ENCODE measurements at places on chromosomes 11 and 22. TPM values are rescaled to one million over a fixed set of nuclear protein-coding genes. Genes with fewer than 3 reads are reported as not detected.

DNA sequence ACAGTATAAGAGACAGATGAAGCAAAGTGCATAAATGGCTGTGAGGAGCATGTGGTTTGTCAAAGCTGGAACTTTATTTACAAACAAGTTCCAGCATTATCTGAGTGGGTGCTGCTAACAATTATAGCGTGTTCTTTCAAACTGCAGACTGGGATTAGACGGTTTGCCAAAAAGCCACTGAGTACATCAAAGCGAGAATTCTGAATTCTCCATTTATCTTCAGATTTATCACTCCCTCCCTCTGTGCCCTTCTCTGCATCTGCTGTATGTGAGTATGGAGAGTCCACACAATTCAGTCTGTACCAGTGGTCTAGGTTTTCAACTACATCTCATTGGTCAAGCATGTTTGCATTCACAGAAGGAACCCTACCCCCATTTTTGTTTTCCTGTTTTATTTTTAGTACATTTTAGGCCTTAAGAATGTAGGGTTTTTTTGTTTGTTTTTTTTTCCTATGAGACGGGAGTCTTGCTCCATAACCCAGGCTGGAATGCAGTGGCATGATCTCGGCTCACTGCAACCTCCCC is 18.1 kb upstream of the INCENP start:
- DNase-seq = peak; percentile 78

- DNase-seq = peak; percentile 31
Observed at GRCh38 chr11:96062134-96062533, 138.2 kb upstream of the MTMR2 start.

GRCh38 chr11:111819161-111819828 is 52.1 kb downstream of the ALG9 start:
- DNase-seq = peak; percentile 99

- no peak for DNase-seq
Observed at GRCh38 chr22:36871669-36872081, 10.9 kb downstream of the NCF4 start.

DNA sequence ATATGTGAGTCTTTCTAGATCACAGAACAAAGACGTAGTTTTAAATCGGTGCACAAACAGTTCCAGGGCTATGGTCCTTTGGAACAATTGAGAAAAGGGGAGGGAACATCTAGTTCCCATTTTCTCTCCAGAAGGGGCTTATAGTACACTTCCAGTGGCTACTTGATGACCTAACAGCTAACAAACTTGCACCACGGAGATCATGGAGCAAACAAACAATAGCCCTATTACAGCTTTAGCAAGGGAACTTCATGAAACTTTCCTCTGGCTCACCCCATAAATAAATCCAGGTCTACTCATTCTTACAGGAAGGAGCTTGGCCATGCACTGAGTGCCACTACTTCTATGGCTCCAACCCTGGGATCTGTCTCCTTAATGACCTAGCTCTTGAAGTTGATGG is 8.3 kb upstream of the FOLR2 start:
- no peak for DNase-seq

- no peak for DNase-seq
Observed at GRCh38 chr11:3659595-3660515, 11.3 kb downstream of the CHRNA10 start.

- no peak for DNase-seq
Observed at GRCh38 chr11:34439610-34440198, 970 bp downstream of the CAT start.

GRCh38 chr11:95641495-95641894 is 148.1 kb downstream of the FAM76B start:
- no peak for DNase-seq

DNA sequence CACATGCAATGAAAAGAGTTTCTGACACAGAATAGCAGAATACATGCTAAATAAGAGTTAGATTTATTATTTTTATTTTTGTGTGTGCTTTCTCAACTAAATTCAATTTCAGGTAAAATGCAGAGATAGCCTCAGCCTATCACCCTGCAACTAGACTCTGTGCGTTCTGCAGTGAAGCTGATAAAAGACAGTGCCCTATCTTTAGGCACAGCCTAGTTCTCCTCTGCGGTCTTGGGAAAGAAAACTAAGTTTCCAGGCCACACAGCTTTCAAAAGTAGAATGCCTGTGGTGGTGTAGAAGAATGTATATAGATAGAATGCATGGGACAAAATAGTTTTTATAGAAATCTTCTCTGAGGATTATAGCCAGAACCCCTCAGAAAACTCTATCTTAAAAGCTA is 12.0 kb upstream of the MMP1 start:
- no peak for DNase-seq

GRCh38 chr11:1560649-1561251 is 11.3 kb downstream of the DUSP8 start:
- DNase-seq = no peak

- DNase-seq = no peak
Observed at GRCh38 chr22:22042009-22042408, 59.4 kb upstream of the TOP3B start.

DNA sequence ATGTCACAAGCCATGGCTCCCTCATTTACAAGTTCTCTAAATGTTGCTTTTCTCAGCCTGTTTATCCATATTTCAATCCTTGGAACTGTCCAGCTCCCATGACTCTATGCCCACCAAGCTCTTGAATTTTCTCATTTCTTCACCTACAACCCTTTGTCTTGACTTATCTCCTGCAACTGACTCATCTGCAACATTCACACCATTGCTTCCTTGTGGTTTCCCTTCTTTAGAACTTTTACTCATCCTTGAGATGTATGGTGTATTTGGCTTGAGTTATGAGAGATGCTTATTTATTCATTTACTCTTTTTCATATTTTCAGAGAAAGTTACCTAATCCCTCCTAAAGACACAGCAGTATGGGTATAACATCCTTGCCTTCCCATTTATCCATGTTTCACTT is 18.8 kb downstream of the TRIM34 start:
- no peak for DNase-seq

DNA sequence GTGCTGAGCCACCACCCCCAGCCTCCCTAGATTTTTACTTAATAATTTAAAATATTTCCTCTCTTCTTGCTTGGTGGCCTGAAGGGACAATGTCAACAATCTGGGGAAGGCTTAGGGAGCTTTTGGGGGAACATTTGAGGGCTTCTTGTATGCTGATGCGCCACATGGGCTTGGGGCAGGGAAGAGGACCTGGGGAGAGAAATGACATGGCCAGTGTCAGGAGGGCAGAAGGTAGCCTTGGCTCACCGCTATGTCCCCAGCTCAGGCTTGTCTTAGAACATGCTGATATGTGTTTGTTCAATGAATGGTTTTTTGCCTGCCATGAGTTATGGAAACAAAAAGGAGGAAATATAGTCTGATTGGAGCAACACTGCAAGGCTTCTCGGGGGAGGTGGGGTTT is 51.6 kb downstream of the ST14 start:
- DNase-seq = no peak

DNA sequence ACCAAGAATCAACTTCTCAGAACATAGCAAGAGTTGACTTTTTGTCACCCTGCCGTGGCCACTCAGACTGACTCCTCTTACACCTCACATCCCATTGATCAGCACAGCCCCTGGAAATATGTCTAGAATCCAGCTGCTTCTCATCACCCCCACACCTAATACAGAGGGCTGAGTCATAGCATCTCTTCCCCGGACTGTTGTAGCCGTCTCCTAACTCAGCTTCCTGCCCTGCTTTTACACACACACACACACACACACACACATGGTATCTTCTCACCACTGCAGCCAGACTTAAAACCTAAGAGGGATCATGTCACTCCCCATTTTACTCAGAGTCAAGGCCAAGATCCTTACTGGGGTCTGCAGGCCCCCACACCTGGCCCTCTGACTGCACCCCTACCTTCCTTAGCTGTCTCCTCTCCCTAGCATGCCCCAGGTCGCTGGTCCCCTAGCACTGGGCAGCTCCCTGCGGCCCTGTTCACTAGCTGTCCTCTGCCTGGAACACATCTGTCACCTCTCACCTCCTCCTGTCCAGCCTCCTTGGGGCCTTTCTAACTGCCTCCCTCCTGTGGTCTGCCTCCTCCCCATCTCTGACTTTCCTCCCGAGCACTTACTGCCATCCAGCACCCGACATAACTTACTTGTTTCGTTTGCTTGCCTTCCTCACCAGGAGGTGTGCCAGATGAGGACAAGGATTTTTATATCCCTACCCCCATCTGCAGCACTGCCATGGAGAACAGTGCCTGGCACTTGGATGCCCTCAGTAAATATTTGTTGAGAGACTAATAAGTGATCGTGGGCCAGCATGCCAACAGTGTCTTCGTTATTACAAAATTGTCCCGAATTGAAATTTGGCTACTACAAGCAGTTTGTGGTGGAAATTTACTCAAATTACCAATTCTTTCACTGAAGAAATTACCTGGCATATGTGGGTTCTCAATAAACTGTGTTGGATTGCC is 61.9 kb downstream of the BMAL1 start:
- peak; percentile 92 for DNase-seq

The SSRP1 gene
- total RNA-seq = 67.3 TPM

The SORL1 gene
- total RNA-seq = under 0.01 TPM

The MN1 gene
- 3.9 TPM for total RNA-seq

The GLYAT gene
- total RNA-seq = not detected

The C1QTNF6 gene
- total RNA-seq = 10.6 TPM
